Progenitor cell of endocrine pancreas (in vitro differentiated cells): ENCODE measurements at places on chromosomes 3 and 15.

DNA sequence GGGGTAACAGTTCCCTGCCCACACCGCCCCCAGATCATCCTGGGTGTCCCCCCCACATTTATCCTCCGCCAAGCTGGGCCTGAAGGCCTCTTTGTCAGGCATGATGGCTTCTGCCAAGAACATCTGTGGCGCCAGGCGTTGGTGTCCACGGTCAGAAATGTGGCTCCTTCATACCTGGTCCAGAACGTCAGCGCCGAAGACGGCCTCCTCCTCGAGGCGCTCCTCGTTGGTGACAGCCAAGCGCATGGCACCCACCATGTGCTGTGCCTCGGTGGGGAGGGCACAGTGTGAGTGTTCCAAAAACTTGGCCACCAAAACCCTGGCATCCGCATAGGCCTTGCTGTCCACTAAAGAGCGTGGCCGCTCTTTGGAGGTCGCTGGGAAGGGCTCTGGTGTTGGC lies 146.5 kb downstream of the NSMCE3 start:
- DNase-seq, result no peak

DNA sequence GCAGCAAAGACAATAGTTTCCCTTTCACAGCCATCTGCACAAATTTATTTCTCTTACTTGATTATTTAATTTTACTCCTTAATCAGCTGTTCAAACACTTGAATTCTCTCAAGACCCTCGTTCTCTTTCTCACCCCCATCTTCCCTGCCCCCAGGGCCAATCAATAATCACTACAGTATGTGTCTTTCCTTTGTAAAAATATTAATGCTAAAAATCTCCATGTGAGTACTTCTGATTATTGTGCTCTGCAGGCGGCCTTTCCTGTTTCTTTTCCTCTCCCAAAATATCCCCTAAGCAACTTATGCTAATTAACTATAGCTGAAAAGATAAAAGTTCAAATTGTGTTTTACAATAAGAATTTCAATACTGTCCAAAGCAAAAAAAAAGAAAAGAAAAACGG lies 617.0 kb upstream of the CBLB start:
- no peak for DNase-seq

- no peak for DNase-seq
Observed at GRCh38 chr15:70964686-70965085, 72.1 kb downstream of the LRRC49 start.

DNA sequence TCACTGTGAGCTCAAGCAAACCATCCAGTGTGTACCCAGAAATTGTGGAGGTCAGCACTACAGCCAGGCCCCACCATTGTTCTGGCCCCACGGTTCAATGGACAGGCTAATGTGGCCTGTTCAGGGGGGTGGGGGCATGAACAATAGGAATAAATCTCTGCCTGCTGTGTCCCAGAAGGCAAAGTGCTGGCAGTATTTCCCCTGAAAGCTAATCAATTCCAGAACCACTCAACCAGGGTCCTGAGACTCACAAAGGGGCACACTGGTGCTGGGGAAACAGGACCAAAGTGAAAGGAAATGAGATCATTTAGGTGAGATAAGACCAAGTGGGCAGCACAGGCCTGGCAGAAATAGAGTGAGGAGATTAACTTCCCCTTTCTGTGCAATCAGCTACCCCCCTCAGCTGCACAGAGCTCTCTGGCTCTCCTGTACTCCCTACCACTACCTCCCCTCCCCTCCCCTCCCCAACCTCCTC lies 11.5 kb downstream of the CRYGS start:
- no peak for DNase-seq

DNA sequence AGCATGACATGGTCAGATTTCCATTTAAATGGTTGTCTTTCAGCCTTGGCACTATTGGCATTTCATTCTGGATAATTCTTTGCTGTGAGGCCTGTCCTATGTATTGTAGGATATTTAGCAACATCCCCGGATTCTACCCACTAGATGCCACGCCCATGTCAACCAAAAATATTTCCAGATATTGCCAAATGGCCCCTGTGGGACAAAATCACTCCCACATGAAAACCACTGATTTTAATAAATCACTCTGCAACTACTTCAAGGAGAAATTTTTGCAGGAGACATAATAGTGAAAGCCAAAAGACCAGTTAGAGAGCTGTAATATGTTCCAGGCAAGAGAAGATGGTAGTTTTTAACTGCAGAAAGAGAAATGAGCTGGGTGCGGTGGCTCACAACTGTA lies 55.9 kb upstream of the RARB start:
- DNase-seq, result no peak

DNA sequence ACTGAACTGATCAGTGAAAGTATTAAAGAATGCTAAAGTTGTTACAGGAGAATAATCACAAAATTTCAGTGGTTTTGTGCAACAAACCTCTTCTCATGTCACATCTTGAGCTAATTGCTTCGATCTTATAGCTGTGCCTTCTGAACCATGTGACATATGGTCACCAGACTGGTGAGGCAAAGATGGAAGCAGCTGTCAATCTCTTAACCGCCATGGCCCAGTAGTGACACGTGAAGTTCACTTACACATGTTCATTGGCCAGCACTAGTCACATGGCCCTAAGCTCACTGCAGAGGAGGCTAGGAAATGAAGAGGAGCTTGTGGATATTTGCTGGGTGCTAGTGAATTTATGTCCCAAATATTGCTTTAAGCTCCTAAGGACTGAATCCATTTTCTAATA lies 32.5 kb downstream of the BOC start:
- no peak for DNase-seq

GRCh38 chr3:9837701-9838582 lies 5.9 kb downstream of the RPUSD3 start:
- DNase-seq, result no peak
